ENCODE measurements at places on chromosomes 13 and 19.

DNA sequence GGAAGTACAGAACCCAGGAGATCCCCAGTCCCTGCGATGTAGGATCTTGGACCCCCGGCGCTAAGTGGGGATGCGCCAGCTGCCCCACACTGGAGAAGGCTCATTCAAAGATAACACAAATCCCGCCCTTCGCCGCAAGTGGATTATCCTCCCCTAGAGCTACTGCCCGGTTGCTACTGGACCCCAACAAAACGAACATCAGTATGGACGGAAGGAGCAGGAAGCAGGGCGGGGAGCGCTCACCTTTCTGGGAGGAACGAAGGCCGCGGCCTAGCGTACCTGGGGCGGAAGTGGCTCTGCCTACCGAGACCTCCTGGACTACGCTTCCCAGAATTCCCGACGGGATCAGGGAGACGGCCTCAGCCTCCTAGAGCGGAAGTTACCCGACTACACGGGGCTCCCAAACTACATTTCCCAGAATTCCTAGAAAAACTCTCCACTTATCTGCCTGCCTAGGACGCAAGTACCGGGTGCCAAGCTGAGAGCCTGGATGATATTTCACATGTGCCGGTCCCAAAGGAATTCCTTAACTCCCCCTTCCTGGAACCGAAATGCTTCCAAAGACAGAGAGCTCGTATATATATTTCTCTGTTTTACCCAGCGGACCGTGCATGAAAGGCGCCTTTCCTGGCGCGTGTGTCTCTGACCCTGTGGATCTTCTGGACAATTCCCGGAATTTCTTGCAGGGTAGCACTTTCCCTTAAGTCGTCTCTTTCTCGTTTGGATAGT, at the start of gene ZNF112:
Gene ZNF112, minus strand, starts transcription at position 298 of the 729 bp plus-strand sequence. CDS start 16,141 bp downstream, outside the sequence.
- peak; percentile 4 for DNase-seq

DNA sequence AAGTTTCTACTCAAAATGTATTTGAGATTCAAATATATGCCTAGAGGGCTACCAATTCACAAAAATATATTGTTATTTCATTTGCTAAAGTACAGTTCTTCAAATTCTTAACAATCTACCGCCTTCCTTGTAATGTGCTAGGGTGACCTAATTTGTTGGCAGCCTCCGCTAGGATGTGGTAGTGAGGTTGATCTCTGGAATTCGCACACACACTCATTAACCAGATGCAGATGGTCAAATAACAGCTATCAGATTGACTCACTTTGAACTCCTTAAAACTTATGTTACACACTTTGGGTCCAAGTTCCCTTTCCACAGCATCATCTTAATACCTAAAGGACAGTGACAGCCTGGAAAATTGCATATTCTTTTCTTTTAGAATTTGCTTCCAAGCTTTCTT, 367.3 kb downstream of the DCT start:
- no peak for DNase-seq

DNA sequence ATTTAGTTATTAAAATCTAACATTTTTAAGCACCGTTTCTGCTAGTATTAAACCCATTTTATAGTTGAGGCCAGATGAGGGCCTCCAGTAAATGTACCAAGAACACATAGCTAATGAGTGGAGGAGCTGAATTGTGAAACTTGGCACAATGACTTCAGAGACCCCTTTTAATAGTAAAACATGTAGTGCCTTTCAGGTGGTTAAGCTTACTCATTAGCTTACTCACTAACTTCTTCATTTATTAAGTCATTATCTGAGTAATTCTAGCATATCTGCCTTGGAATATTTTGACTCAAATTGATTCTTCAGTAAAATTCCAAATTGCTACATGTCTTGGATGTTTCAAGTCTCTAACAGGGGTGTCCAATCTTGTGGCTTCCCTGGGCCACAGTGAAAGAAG, 735.2 kb downstream of the LIG4 start:
- no peak for DNase-seq

- DNase-seq = no peak
These were observed 278.3 kb downstream of the UQCRFS1 start for GRCh38 chr19:28934631-28935030.

- no peak for DNase-seq
These were observed 21.1 kb upstream of the NPAS1 start for GRCh38 chr19:46998445-46999125.

DNA sequence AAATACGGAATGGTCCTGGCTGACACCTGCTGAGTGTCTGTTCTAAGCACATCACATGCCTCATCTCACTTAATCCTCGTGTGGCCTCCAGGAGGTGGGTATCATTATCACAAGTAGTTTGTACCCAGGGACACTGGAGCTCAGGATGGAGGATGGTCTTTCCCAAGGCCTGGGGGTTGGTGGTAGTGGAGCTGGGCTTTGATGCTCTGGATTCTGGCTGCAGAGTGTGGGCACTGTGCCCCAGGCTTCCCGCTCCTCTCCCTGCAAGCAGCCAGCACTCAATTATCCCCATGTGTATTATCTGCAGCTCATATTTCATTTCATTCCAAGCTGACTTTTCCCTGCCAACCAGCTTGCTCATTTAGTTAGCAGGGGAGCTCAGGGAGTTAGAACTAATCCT, 52.1 kb downstream of the SIAH3 start:
- DNase-seq = no peak

DNA sequence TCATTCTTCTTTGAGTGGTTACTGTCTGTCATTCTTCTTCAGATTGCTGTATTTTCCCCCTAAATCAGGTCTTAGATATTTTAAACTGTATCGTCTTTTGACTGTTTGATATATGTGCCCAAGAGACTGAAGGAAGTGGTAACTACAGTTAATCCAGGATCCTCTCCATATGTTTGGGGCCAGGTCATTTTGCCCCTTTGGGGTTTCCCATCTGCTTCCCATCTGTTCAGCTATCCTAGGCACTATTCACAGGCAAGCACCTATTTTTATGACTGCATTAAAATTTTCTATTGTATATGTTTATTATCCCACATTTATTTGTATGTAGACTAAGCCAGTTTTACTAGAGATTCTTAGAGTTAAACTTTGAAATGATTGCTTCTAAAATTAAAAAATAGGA, 244.2 kb downstream of the PCCA start:
- DNase-seq = no peak

DNA sequence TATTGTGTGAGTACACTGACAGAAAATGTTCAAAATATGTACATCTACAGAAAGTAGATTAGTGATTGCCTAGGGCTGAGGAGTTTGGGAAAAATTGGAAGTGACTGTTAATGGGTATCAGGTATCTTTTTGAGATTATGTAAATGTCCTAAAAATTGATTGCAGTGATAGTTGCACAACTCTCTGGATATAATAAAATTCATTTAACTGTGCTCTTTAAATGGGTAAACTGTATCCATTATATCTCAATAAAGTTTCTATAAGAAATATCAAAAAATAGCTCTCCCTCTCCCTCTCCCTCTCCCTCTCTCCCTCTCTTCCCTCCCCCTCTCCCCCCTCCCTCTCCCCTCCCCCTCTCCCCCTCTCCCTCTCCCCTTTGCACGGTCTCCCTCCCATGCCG, 9.4 kb upstream of the ZNF227 start:
- no peak for DNase-seq

- DNase-seq = peak; percentile 48
These were observed 14.0 kb downstream of the GRAMD1A start for GRCh38 chr19:35013820-35014754.

- DNase-seq = no peak
These were observed 65.2 kb downstream of the SOX1 start for GRCh38 chr13:112132142-112132541.

DNA sequence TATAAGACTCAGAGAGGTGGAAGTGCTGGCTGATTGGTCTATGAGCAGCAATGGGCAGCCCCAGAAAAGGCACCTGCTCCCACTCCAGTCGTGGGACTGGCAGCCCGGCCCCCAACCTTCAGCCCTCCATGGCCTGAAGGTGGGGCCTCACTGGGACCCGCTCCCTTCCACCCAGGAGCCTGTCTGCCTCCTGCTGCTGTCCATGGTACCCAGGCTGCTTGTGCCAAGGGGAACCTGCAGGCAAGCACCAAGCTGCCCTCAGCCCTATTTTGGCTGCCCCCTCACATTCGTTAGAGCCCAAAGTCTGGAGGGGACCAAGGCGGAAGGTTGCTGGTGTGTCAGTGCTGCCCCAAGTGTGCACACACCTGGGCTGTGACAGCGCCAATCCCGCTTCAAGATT, 2304.9 kb downstream of the PCDH9 start:
- no peak for DNase-seq

GRCh38 chr13:98156259-98156658, 13.4 kb downstream of the FARP1 start:
- DNase-seq = no peak

- no peak for DNase-seq
These were observed 98.8 kb upstream of the CACNA1A start for GRCh38 chr19:13604902-13605586.

DNA sequence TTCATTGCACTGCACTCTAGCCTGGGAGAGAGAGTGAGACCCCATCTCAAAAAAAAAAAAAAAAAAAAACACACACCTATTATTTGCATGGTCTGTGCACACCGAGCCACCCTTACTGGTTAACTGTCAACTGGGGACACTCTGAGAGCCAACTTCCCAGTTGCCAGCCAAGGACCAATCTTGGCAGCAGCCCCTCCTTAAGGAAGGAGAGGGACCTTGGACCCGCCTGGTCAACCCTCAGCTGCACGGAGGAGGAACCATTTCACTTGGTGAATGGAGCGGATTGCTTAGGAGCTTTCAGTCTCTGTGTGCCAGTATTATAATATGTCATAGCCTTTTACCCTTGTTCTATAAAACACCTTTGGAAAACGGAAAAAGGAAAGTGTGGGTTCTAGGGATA, 24.9 kb downstream of the MICOS13 start:
- DNase-seq = no peak

GRCh38 chr13:48874165-48874564, 101.5 kb upstream of the FNDC3A start:
- no peak for DNase-seq

DNA sequence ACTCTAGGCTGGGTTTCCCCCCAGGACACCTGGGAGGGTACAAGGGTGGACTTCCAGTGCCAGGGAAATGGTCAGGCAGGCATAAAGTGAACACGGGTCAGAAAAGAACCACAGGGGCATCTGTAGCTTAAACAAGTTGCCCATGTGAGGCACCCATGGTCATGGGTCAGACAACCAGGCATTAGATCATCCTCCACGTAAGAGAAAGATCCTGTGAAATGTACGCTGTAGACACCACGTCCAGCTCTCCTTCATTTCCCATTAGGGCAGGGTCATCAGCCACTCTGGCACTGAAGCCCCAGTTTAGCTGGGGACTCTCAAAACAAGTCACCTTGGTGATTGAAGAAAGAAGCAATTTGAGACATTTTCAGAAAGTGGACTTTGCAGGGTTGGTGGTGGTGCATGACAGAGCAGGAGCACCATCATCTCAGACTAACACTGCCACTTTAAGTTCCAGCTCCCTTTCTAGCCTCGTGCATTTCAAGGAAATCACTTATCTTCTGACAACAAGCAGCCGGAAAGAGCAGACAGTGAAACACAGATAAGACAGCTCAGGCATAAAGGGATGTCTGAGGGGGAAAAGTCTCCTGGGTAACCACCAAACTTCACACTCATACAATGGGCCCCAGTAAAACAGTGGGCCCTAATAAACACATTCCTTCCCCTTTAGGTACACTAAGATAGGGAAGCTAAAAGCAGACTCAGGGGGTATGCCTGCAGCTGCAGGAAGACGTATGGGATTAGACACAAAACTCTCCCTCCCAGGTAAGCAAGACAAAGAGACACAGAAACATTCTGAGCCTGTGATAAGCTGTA, 16.1 kb upstream of the SIGLEC6 start:
- DNase-seq = no peak

DNA sequence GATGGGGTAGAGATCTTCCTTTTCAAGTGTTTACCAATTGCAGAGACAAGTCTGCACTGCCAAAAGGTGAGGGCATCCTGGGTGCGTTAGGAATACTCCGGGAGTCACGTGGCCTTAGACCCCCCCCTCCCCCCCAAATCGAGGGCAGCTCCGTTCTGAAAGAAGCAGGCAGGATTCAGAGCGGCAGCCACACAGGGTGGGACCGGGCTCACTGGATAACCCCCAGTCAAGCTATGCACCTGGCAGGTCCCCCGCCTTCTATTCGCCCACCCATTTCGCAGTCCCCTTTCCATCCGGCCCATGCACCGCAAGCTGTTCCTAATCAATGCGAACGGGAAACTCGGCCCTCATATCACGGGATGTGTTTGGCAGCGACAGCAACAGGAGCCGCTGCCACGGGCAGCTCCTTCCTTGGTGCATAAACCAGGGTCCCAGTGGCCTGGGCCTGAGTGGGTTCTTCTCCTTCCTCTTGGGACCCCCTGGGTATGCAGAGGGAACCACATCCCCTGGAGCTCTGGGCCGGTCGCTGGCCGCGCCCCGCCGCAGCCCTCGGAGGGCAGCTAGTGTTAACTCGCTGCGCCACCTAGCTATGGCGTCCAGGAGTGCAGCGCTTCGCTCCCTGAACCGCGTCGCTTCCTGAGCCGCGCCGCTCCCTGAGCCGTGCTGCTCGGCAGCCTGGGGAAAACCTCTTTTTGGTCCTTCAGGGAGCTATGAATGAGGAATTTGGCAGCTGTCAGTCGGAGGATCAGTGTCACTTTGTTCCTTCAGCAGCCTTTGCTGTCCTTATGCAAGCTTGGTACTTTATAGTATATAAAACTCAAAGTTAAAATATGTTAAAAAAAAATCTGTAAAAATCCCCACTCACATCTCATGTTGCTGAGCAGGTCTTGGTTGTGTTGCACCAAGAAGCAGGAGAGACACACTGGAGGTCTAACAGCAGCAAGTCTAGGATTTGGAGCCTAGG, 41.4 kb downstream of the LYL1 start:
- DNase-seq = peak; percentile 51

DNA sequence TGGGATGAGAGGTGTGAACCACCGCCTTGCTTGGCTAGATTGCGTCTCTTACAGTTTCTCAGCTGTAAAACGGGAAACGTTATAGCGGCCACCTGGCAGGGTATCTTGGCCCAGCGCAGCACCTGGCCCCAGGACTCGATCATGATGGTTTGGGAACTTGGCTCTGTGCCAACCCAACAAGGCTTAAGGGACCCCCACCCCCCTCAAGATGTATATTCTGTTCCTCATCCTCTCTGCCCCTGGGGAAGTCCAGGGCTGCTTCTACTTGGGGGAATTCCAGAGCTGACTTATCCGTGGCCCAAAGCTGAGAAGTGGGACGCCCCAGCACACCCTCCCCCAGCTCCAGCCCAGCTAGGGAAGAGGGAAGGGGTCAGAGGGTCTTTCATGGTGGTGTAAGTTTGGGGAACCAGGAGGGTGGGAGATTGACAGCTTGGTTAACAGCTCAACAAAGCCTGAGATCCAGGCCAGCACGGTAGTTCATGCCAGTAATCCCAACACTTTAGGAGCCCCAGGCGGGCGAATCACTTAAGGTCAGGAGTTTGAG, 695 bp downstream of the ICAM1 start:
- no peak for DNase-seq

- DNase-seq = no peak
These were observed 35.5 kb downstream of the CBY2 start for GRCh38 chr13:45737571-45738017.

DNA sequence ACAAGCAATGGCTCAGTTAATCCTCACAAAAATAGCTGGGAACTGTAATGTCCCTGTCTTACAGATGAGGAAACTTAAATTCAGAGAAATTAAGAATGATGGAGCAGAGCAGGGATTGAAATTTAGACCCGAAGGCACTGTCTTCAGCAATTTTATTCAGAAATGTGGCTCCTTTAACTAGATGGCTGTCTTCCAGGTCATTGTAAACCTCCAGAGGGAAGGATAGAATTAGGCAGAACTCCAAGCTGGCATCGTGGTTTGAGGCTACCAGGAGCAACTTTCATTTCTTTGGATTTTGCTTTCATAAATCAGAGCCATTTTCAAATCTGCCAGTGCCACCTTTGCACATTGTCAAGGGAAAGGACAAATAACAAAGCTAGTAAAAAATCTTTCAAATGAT, 339.0 kb downstream of the DCT start:
- no peak for DNase-seq
